Transverse colon (tissue), 4 donors: ENCODE measurements at places on chromosomes 4 and X. TPM values are rescaled to one million over a fixed set of nuclear protein-coding genes. Genes with fewer than 3 reads are reported as not detected.
A peak's percentile ranks its signal among the peaks of the same experiment; 100 is the strongest.

ZDHHC15 gene
- 0.48 TPM for total RNA-seq

DCAF8L2 gene
- not detected for total RNA-seq

HTR2C gene
- not detected for total RNA-seq

FAM184B gene
- total RNA-seq: 0.20 TPM

DNA sequence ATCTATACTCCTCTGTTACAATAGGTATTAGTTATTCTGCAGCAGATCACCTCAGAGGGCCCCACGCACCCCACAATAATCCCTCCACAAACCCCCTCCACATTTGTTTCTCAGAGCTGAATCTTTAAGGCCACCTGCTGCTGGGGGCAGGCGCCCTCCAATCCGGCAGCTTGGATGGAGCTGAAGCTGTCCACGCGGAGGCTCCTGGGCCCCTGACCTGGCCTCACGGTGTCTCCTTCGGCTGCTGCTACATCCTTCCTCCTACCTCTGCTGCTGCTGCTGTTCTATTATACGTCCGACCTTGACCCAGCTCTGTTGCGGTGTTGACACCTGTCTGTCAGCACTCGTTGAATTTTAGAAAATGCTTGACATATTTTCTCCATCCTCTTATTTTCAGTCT, 430.2 kb upstream of the ZFP42 start:
- H3K4me3 ChIP-seq: no peak overlapping the region
- no peaks in the 10 kb centered on the region for H3K36me3 ChIP-seq
- H3K27me3 ChIP-seq: no peaks in the 10 kb centered on the region
- H3K27ac ChIP-seq: no peak overlapping the region
- H3K4me1 ChIP-seq: no peaks in the 10 kb centered on the region
- DNase-seq: no peak

GRCh38 chrX:68490644-68491043, 8.2 kb upstream of the YIPF6 start:
- no peaks in the 10 kb centered on the region for H3K4me1 ChIP-seq
- no peaks in the 10 kb centered on the region for H3K36me3 ChIP-seq
- no peak for DNase-seq

SPIN2A gene
- 15.7 TPM for total RNA-seq

KLKB1 gene
- total RNA-seq: not detected

OTUD6A gene
- not detected for total RNA-seq

DNA sequence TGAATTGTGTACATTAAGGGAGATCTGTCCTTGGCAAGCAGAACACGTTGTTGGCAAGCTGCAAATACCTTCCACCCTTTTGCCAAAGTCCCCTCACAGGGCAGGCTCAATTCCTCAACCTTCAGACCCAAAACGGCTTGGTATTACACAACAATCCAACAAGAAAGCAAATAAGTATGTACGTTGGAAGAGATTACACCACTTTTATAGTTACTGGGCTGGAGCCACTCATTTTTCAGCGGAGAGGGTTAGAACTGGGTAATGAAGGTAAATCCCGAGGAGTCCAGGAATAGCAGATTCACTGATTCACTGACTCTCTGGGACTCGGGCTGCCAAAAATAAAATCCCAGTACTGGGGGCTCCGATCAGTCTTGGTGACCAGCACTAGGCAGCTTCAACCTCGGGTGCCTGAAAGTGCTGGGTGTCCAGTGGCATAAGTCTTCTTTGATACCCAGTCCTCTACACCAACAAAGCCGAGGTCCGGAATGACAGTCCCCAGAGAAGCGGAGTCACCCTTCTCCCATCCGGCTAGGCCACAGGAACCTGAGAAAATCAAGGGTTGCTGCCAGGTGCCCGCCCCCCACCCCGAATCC, 587 bp downstream of the TIMM8A start:
- no peak for DNase-seq
- H3K4me3 ChIP-seq: peak overlapping the region; percentile 33
- no peaks in the 10 kb centered on the region for H3K27me3 ChIP-seq
- no peaks in the 10 kb centered on the region for H3K4me1 ChIP-seq

GRCh38 chr4:81445196-81445595, 26.5 kb downstream of the RASGEF1B start:
- H3K27me3 ChIP-seq: no peaks in the 10 kb centered on the region
- no peak for DNase-seq

DOCK11 gene
- 16.4 TPM for total RNA-seq

GSPT2 gene
- 10.1 TPM for total RNA-seq

GRCh38 chr4:37279894-37280592, 35.5 kb downstream of the NWD2 start:
- no peak overlapping the region for H3K27ac ChIP-seq
- H3K4me3 ChIP-seq: no peak overlapping the region
- no peaks in the 10 kb centered on the region for H3K36me3 ChIP-seq

PDGFC gene
- total RNA-seq: 0.40 TPM

- H3K4me3 ChIP-seq: no peak overlapping the region
- no peaks in the 10 kb centered on the region for H3K36me3 ChIP-seq
- H3K27ac ChIP-seq: peak overlapping the region; percentile 73
- DNase-seq: no peak
- H3K4me1 ChIP-seq: peaks cover 46% of the 10 kb centered on the region
Observed at GRCh38 chr4:123599061-123599919, 202.7 kb downstream of the SPRY1 start.

RFC1 gene
- total RNA-seq: 17.7 TPM

- H3K27ac ChIP-seq: no peak overlapping the region
- DNase-seq: no peak
- no peaks in the 10 kb centered on the region for H3K36me3 ChIP-seq
- H3K27me3 ChIP-seq: peaks cover 36% of the 10 kb centered on the region
- H3K4me3 ChIP-seq: no peak overlapping the region
Observed at GRCh38 chr4:40180356-40180755, 16.5 kb upstream of the RHOH start.

KCNIP4 gene
- not detected for total RNA-seq

DNA sequence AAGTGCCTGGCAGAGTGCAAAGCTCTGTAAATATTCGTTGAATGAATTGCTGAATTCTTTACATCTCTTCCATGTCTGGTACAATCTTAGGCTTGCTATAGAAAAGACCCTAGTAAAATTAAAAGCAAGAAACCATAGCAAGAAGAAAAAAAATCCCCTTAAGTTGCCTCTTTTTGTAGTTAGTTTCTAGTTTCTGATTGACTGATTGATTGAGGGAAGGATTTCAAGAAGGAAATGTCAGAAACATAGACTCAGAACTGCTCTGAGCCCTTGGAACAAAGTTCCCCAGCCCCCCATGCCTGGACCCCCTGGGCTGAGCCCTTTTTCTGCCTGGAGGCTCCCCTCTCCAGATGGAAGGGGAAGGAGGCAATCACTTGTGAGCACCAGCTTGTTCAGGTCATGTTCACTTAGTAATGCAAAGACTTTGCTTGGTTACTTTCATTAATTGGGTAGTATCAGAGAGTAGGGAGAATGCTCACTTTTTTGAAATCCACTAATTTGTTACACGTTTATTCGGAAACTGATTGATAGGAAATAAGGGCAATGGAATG, 35.6 kb downstream of the DAPP1 start:
- no peak overlapping the region for H3K4me3 ChIP-seq
- H3K27me3 ChIP-seq: no peaks in the 10 kb centered on the region
- no peaks in the 10 kb centered on the region for H3K4me1 ChIP-seq
- no peak overlapping the region for H3K27ac ChIP-seq
- DNase-seq: no peak

ELF4 gene
- total RNA-seq: 39.7 TPM

GRCh38 chr4:16133406-16133805, 49.6 kb upstream of the PROM1 start:
- DNase-seq: no peak
- peaks cover 6% of the 10 kb centered on the region for H3K4me1 ChIP-seq
- H3K27me3 ChIP-seq: no peaks in the 10 kb centered on the region
- H3K4me3 ChIP-seq: no peak overlapping the region

DNA sequence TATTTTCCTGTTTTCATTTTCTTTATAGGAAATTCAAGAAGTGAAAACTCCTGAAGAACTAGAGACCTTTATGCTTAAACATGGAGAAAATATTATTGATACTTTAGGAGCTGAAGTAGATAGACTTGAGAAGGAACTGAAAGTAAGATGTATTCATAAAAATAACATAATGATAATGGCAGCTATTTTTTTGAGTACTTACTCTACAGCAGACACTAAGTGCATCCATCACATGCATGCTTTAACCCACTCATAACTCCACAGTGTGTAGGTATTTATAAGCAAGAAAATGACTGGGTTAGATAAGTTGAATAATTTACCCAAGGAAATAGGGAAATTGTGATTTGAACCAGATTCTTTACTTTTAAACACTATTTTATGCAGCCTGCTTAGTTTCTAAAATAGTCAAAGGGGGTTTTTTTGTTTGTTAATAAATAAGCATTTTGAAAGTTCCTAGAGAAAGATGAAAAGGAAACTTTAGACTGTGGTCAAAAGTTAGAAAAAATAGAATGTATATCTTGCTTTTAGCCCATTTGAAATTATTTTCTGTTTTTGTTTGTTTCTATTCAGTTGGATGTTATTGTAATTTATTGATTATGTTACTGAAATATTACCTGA, 74.2 kb downstream of the BEND4 start:
- no peaks in the 10 kb centered on the region for H3K27me3 ChIP-seq
- no peaks in the 10 kb centered on the region for H3K36me3 ChIP-seq
- H3K4me3 ChIP-seq: no peak overlapping the region
- H3K4me1 ChIP-seq: no peaks in the 10 kb centered on the region
- no peak for DNase-seq

GRCh38 chrX:145848448-145848847, 30.8 kb downstream of the SLITRK2 start:
- H3K4me3 ChIP-seq: no peak overlapping the region
- H3K27me3 ChIP-seq: no peaks in the 10 kb centered on the region
- no peaks in the 10 kb centered on the region for H3K36me3 ChIP-seq
- no peaks in the 10 kb centered on the region for H3K4me1 ChIP-seq

DNA sequence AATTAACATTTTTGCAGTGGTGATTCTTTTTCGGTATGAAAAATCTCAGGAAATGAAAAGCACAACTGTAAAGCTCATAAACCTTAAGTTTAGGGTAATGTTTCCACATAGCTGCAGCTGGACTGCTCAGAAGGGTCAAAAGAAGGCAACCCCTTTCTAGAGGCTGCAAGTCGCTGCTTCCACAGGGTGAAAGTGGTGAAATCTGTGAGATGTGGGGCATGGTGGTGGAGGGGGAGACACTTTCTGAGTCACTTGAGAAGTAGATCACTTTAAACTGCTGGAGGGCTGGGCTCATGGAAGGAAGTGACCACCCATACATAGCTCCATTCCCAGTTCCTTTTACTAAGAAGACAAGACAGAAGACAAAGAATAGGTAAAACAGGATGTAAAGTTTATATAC, 8.7 kb downstream of the SFRP2 start:
- H3K36me3 ChIP-seq: no peaks in the 10 kb centered on the region
- H3K4me3 ChIP-seq: no peak overlapping the region
- no peaks in the 10 kb centered on the region for H3K4me1 ChIP-seq
- no peak for DNase-seq
- H3K27me3 ChIP-seq: peaks cover 62% of the 10 kb centered on the region
- H3K27ac ChIP-seq: no peak overlapping the region

SHISA3 gene
- total RNA-seq: 1.6 TPM

- H3K4me1 ChIP-seq: no peaks in the 10 kb centered on the region
- DNase-seq: no peak
- H3K36me3 ChIP-seq: no peaks in the 10 kb centered on the region
- no peak overlapping the region for H3K27ac ChIP-seq
- no peaks in the 10 kb centered on the region for H3K27me3 ChIP-seq
Observed at GRCh38 chr4:96471956-96472867, 632.3 kb downstream of the PDHA2 start.

DNA sequence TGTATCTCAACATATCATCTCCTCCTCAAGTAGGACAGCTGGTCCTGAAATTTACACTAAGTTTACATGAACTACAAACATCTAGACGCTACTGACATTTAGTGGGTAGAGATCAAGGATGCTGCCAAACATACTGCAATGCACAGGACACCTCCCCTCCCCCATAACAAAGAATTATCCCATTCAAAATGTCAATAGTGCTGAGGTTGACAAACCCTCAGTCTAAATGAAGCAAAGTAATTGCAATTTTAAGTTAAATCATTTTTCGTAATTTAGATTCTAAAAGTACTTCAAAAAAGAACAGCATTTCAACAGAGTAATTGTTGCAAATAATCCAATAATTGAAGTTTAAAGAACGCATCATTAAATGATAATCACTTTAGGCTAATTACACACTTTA, 1.2 kb downstream of the PRMT9 start:
- no peaks in the 10 kb centered on the region for H3K36me3 ChIP-seq
- H3K4me1 ChIP-seq: peaks cover 10% of the 10 kb centered on the region
- no peaks in the 10 kb centered on the region for H3K27me3 ChIP-seq
- H3K4me3 ChIP-seq: no peak overlapping the region
- peak overlapping the region; percentile 93 for H3K27ac ChIP-seq
- DNase-seq: no peak

GRCh38 chrX:70998411-70999027, 67.6 kb upstream of the SLC7A3 start:
- DNase-seq: no peak
- H3K36me3 ChIP-seq: no peaks in the 10 kb centered on the region
- H3K4me1 ChIP-seq: no peaks in the 10 kb centered on the region
- H3K4me3 ChIP-seq: no peak overlapping the region

GRCh38 chr4:92992758-92993157, 689.0 kb downstream of the GRID2 start:
- no peaks in the 10 kb centered on the region for H3K36me3 ChIP-seq
- no peak for DNase-seq
- H3K4me1 ChIP-seq: no peaks in the 10 kb centered on the region
- H3K27ac ChIP-seq: no peak overlapping the region

PRIMPOL gene
- total RNA-seq: 24.6 TPM

DNA sequence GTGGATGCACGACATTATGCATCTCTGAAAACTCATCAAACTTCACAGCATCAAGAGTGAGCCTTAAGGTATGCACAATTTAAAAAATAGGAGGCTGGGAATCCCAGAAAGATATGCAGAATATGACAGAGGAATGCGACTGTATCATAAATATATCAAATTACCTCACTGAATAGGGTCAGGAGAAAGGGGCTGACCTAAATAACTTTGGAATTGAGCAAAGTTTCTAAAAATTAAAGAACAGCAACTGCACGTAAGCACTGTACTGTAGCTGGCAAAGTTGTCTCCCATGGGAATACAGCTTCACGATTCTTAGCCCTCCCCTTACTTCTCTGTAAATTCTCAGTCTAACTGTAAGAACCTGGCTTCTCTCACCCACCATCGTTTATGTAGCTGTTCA, 397.4 kb upstream of the ZFP42 start:
- H3K27me3 ChIP-seq: no peaks in the 10 kb centered on the region
- no peaks in the 10 kb centered on the region for H3K4me1 ChIP-seq
- H3K36me3 ChIP-seq: no peaks in the 10 kb centered on the region
- H3K4me3 ChIP-seq: no peak overlapping the region
- no peak for DNase-seq

- H3K36me3 ChIP-seq: no peaks in the 10 kb centered on the region
- H3K4me3 ChIP-seq: no peak overlapping the region
- H3K4me1 ChIP-seq: no peaks in the 10 kb centered on the region
- no peak for DNase-seq
Observed at GRCh38 chr4:112348488-112349158, 51.5 kb downstream of the ALPK1 start.
